Naive thymus-derived CD8-positive, alpha-beta T cell (primary cell): ENCODE measurements at places on chromosomes 11 and 22.

GRCh38 chr22:29443452-29443851, 5.1 kb downstream of the RFPL1 start:
- no peak for DNase-seq
- H3K27ac ChIP-seq = no peak overlapping the region
- H3K4me3 ChIP-seq = no peak overlapping the region
- H3K4me1 ChIP-seq = no peaks in the 10 kb centered on the region
- no peaks in the 10 kb centered on the region for H3K36me3 ChIP-seq

GRCh38 chr11:123258877-123259276, 63.8 kb upstream of the CLMP start:
- peaks cover 9% of the 10 kb centered on the region for H3K4me1 ChIP-seq
- no peak overlapping the region for H3K4me3 ChIP-seq
- H3K27ac ChIP-seq = no peak overlapping the region
- peaks cover 32% of the 10 kb centered on the region for H3K27me3 ChIP-seq

DNA sequence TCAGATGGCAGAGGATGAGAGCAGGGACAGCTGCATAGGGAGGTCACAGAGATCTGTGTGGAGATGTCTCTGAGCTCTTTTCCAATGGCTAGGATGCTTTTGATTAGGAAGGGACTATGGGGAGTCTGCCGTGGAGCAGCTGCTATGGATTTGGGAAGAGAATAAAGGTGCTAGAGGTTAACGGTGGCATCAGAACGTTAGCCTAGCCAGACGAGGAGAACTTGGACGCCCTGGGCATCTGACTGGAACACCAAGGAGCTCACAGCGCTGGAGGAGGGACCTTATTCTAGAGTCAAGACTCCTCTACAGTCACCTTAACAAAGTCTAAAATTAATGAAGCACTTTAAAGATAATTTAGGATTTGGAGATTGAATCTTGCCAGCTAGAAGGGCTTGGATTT, 157.2 kb upstream of the B3GAT1 start:
- H3K27ac ChIP-seq = no peak overlapping the region
- H3K4me3 ChIP-seq = no peak overlapping the region
- H3K27me3 ChIP-seq = peaks cover 5% of the 10 kb centered on the region
- H3K36me3 ChIP-seq = no peaks in the 10 kb centered on the region

DNA sequence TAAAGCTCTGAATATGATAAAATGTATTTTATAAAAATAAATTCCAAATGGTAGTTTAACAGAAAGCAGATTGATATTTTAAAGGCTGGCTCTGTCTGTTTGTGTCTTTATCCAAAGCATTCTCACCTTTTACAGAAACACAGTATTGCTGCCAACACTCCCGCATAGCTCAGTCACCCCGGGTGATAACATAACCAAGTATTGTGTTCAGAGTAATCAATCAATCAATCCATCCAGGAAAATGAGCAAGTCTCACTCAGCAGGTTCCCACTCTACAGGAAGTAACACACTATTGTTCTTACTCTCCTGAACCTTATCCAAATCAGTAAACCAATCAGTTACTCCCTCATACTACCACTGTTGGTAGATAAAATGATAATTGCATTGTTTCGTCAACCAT, 203.4 kb downstream of the LRRC4C start:
- H3K4me3 ChIP-seq = no peak overlapping the region
- no peak for DNase-seq
- H3K4me1 ChIP-seq = no peaks in the 10 kb centered on the region
- no peaks in the 10 kb centered on the region for H3K27me3 ChIP-seq
- no peaks in the 10 kb centered on the region for H3K36me3 ChIP-seq
- H3K27ac ChIP-seq = no peak overlapping the region

GRCh38 chr11:114864896-114865295, 186.6 kb downstream of the NXPE2 start:
- H3K27me3 ChIP-seq = peaks cover 4% of the 10 kb centered on the region
- no peak for DNase-seq
- H3K4me3 ChIP-seq = no peak overlapping the region
- no peaks in the 10 kb centered on the region for H3K4me1 ChIP-seq

DNA sequence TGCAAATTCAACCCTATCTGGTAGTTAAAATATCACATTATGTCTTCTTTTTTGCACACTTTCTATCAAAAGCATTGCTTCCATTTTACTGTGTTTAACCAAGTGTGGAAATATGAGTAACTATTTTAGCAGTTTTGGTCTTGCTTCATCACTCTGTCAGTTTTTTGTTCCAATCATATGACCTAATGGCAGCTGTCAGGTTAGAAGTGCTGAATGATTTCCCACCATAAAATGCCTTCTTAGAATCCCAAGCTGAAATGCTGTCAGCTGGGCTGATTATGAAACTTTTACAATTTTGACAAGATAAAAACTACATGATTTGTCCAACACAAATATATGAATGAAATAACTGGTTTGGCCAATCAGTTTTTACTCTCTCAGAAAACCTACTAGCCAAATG, 1654.6 kb upstream of the RAG2 start:
- no peak overlapping the region for H3K27ac ChIP-seq
- DNase-seq = no peak

GRCh38 chr22:46684706-46685105, 53.3 kb downstream of the CERK start:
- no peak for DNase-seq
- peak overlapping the region; percentile 86 for H3K27ac ChIP-seq
- H3K4me3 ChIP-seq = no peak overlapping the region
- H3K36me3 ChIP-seq = no peaks in the 10 kb centered on the region

- H3K4me1 ChIP-seq = no peaks in the 10 kb centered on the region
- DNase-seq = no peak
- H3K4me3 ChIP-seq = no peak overlapping the region
- no peaks in the 10 kb centered on the region for H3K36me3 ChIP-seq
- no peak overlapping the region for H3K27ac ChIP-seq
Measured at GRCh38 chr11:73331138-73331916, 23.3 kb downstream of the ARHGEF17 start.

GRCh38 chr11:125091247-125091876, 20.1 kb downstream of the TMEM218 start:
- H3K27me3 ChIP-seq = no peaks in the 10 kb centered on the region
- no peak for DNase-seq
- no peak overlapping the region for H3K4me3 ChIP-seq
- H3K4me1 ChIP-seq = no peaks in the 10 kb centered on the region

DNA sequence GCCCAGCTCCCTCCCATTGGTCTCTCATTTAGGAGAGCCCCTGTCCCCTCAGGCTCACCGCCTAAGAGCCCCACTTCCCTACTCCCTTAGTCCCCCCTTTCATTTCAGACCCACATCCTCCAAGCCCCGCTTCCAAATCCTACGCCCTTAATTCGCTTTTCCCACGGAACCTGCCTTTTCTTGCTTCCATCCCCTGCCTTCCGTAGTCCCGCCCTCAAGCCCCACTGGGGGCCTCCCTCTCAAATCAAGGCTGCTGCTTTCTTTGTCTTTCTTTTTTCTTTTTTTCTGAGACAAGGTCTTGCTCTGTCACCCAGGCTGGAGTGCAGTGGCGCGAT, 396 bp downstream of the CCDC157 start:
- H3K4me3 ChIP-seq = peak overlapping the region; percentile 96
- peaks cover 22% of the 10 kb centered on the region for H3K36me3 ChIP-seq
- peak overlapping the region; percentile 97 for H3K27ac ChIP-seq
- DNase-seq = peak; percentile 49
- H3K4me1 ChIP-seq = peaks cover 24% of the 10 kb centered on the region

DNA sequence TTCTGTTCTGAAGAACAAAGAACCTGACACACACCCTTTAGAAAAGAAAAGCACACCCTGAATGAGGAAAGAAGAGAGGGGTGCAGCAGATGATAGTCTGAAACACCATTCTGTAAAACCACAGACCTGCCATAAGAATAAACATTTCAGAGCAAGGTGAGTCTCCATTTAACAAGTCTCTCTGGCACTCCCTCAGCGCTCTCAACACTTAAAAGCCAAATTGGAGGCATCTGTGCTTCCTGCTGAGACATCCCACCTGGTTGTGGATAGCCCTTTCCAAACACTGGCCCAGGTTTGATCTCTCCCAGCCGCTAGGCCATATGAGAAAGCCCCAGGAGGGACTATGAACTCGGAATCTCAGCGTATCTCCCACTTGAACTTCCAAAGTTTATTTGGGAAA, 36.3 kb downstream of the ETS1 start:
- H3K27me3 ChIP-seq = no peaks in the 10 kb centered on the region
- H3K4me3 ChIP-seq = peak overlapping the region; percentile 88
- peaks cover 79% of the 10 kb centered on the region for H3K4me1 ChIP-seq
- no peaks in the 10 kb centered on the region for H3K36me3 ChIP-seq

DNA sequence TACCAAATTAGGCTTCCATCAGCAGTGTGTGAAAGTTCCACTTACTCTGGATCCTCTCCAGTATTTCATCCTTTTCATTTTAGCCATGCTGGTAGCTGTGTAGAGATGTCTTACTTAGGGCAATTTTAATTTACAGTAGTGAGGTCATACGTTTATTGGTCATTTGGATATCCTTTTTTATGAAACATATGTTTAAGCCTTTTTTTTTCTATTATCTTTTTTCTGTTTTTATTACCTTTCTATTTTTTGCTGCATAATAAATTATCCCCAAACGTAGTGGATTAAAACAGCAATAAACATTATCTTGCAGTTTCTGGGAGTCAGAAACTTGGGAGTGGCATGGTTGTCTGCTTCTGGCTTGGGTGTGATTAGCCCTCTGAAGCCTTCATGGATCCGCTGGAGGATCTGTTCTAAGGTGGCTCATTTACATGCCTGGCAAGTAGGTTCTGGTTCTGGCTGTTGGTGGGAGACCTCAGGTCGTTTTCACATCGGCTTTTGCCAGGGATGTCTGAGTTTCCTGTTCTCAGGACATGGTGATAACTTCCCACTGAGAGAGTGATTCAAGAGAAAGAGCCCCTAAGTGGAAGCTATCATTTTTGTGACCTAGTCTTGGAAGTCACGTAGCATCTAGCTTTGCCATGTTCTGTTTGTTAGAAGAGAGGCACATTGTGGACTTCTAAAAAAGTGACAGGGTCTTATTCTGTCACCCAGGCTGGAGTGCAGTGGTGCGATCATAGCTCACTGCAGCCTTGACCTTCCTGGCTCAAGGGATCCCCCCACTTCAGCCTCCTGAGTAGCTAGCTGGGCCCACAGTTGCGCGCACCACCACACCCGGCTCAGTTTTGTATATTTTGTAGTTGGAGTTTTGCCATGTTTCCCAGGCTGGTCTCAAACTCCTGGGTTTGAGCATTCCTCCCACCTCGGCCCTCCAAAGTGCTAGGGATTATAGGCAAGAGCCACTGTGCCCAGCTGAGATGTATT, 38.6 kb downstream of the PPP6R3 start:
- peak overlapping the region; percentile 45 for H3K4me3 ChIP-seq
- peaks cover 92% of the 10 kb centered on the region for H3K4me1 ChIP-seq
- no peaks in the 10 kb centered on the region for H3K36me3 ChIP-seq
- H3K27ac ChIP-seq = peak overlapping the region; percentile 71

DNA sequence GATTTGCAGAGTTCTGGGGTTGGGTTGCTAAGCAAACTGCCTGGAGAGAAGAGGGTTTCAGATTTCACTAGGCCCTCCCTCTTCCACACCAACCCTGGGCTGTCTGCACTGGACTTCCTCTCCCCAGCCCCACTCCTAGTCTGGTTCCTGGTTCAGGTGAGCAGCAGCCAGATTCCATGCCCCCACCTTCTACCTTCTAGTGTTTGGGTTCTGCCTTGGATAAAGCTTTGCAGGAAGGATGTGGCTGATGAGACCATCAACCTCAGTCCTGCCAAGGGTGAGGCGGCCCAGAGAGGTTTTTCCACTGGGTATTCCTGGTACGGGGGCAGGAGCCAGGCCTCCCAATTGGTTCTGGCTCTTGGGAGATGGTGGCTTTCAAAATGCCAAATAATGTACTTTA, 68.3 kb downstream of the BCR start:
- peaks cover 5% of the 10 kb centered on the region for H3K36me3 ChIP-seq
- H3K4me3 ChIP-seq = no peak overlapping the region
- H3K27me3 ChIP-seq = no peaks in the 10 kb centered on the region
- DNase-seq = no peak

- no peak overlapping the region for H3K27ac ChIP-seq
- DNase-seq = no peak
- no peaks in the 10 kb centered on the region for H3K36me3 ChIP-seq
- no peak overlapping the region for H3K4me3 ChIP-seq
Measured at GRCh38 chr22:28051787-28052356, 132.8 kb upstream of the PITPNB start.

- no peak overlapping the region for H3K4me3 ChIP-seq
- no peaks in the 10 kb centered on the region for H3K36me3 ChIP-seq
- no peak overlapping the region for H3K27ac ChIP-seq
- peaks cover 5% of the 10 kb centered on the region for H3K4me1 ChIP-seq
- DNase-seq = no peak
Measured at GRCh38 chr22:33240888-33241475, 182.8 kb upstream of the SYN3 start.

- DNase-seq = no peak
- H3K4me1 ChIP-seq = no peaks in the 10 kb centered on the region
- H3K4me3 ChIP-seq = no peak overlapping the region
- H3K27me3 ChIP-seq = peaks cover 5% of the 10 kb centered on the region
- H3K36me3 ChIP-seq = no peaks in the 10 kb centered on the region
Measured at GRCh38 chr11:129590030-129590752, 214.5 kb downstream of the BARX2 start.

GRCh38 chr11:76641905-76642304, 28.6 kb downstream of the LRRC32 start:
- H3K27ac ChIP-seq = no peak overlapping the region
- H3K27me3 ChIP-seq = peaks cover 44% of the 10 kb centered on the region
- H3K4me1 ChIP-seq = peaks cover 31% of the 10 kb centered on the region
- no peak overlapping the region for H3K4me3 ChIP-seq
- DNase-seq = no peak
- no peaks in the 10 kb centered on the region for H3K36me3 ChIP-seq

GRCh38 chr11:9231848-9232177, 33.3 kb downstream of the DENND5A start:
- no peaks in the 10 kb centered on the region for H3K27me3 ChIP-seq
- peaks cover 6% of the 10 kb centered on the region for H3K36me3 ChIP-seq
- peaks cover 35% of the 10 kb centered on the region for H3K4me1 ChIP-seq

DNA sequence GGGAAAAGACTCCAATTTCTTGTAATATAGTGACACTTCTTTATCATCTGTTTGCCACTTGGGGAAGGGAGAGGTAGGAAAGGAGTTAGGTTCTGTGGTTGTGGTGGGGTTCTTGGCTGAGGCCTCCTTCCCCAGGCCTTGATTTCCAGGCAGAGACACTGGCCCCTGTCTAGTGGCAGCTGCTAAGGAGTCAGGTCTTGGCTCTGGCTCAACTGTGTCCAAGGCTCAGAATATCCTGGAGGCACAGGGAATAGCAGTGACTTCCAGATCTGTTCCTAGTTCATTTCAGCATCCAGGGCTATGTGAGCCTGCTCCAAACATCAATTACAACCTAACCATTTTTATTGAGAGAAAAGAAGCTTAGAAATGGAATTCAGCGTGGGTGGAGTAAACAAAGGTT, 29.5 kb downstream of the PPFIBP2 start:
- H3K27ac ChIP-seq = no peak overlapping the region
- no peak for DNase-seq
- no peak overlapping the region for H3K4me3 ChIP-seq
- peaks cover 3% of the 10 kb centered on the region for H3K27me3 ChIP-seq
- peaks cover 19% of the 10 kb centered on the region for H3K4me1 ChIP-seq
- H3K36me3 ChIP-seq = no peaks in the 10 kb centered on the region
